ENCODE measurements at places on chromosomes 1 and 21.

GRCh38 chr1:179366093-179366800 is 476 bp downstream of the AXDND1 start:
- no peak for DNase-seq

DNA sequence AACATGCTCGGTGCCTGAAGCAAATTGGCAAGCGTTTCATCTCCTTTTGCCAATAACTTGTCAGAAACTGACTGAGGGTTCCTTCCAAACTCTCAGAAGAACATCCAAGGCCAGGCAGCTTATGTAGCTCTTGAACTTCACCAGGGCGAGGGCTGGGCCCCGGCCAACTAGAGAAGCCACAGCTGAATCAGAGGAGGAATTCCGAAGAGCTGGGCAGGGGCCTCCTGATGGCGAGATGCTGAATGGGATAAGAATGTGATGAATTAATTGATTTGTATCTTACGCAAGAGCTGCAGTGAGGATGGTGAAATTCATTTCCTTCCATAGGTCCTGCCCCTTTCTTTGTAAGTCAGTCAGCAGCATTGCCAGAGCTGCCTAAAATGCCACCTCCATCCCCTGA is 345.8 kb downstream of the KIF26B start:
- no peak for DNase-seq

DNA sequence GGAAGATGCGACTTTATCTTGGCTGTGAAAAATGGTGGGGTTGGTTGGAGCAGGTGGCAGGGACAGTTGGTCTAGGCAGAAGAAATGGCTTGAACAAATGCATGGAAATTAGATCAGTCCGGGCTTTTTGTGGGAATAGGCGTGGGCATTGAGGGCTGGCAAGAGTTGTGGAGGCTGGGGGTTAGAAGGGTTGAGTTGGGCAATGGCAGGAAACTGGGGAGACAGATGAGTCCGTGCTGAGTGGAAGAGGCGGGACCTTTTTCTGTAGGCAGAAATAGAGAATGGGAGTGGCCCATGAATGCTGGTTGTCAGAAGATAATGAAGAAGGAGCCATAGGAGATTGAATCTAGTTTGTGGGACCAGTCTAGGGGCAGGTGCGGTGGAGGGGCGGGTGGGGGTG is 6.9 kb downstream of the PDPN start:
- no peak for DNase-seq

GRCh38 chr1:117501281-117501680 is 104.6 kb upstream of the TENT5C start:
- DNase-seq, result no peak

DNA sequence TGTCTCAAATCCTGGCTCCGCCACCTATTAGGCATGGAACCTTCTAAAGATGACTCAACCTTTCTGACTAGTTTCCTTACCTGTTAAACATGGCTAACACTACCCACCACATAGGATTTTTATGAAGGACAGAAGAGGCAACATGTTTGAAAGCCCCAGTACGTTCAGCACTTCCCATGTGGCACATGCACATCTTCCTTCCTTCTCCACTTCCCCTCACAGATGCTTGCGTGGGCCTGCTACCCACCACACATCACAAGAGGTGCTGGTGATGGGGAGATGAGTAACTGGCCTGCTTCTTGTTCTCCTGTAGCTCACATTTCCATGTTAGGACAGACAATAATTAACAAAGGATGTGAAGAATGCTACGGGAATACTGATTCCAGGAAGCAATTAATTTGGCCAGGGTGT is 7.1 kb downstream of the ZBTB21 start:
- no peak for DNase-seq

GRCh38 chr1:243738020-243738419 is 112.0 kb downstream of the AKT3 start:
- DNase-seq, result no peak

- no peak for DNase-seq
Measured at GRCh38 chr1:26351590-26352337, 2.2 kb downstream of the CRYBG2 start.

DNA sequence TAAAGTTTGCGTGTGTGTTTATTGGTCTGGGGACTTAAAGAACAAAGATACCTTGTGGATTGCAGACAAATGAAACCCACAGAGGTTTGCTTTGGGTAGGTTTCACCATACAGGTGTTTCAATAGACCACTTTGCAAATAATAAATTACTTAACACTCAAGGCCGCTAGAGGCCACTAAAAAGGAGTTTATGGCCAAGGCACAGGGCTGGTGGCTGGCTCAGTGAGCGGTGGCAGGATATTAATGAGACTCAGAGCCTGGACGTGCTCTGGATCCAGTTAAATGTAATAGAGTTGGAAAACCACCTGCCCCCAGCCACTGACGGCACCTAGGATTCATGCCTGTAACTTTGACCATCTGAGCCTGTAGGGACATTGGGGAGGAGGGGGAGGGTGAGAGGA is 44.5 kb downstream of the LRRC38 start:
- no peak for DNase-seq

DNA sequence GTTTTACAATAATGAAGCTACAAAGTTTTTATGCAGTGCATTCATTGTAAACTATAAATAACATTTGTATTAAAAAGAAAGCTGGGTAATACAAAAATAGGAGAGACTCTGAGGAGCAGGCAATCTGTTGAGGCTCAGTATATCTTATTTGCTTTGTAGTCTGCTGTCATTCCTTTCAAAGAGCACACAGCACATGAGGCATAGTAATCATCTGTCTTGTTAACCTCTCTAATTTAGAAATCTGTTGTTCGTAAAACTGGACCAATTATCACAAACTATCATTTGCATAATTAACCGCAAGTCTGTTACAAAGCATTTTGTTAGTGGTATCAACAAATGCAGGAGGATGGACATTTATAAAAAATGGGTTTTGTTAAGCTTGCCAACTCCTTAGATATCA is 51.0 kb downstream of the SELENOF start:
- no peak for DNase-seq

- no peak for DNase-seq
Measured at GRCh38 chr1:39988618-39989343, 33.8 kb downstream of the MFSD2A start.

GRCh38 chr1:119428991-119429390 is 14.0 kb downstream of the HSD3B2 start:
- DNase-seq, result no peak

DNA sequence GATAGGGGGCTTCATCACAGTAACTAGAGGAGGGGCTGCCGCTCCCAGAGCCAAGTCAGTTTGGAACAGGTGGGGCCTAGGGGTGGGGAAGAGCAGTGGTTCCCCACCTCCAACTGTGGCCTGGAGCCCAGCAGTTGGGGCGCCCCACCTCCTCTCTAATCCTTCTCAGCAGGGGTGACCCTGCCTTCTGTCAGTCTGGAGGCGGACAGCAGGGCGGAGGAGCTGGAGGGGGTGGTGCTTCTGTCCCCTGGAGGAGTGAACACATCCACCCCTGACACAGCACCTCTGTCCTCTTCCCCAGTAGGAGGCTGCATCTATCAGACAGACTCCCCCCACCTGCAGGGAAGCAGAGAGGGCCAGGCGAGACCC is 73.8 kb downstream of the MRPL37 start:
- DNase-seq, result no peak

DNA sequence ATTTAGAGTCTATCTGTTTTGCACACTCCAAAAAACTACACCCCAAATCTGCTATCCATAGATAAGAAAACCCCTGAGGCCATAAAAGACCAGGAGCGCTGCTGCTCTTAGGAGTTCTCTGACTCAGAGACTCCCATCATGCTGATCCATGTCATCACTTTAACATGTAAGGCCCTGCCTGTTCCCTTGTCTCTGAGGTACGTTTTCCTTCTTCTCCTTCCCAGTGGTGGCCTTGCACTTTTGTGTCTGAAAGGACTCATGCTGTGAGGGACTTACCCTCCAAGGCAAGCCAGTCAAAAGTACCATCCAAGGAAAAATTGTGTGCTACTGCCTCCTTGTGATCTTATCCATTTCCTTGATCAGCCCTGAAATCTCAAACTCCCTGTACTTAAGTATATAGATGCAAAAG is 427.4 kb upstream of the NCAM2 start:
- DNase-seq, result no peak

GRCh38 chr1:34412598-34413370 is 236.1 kb downstream of the C1orf94 start:
- no peak for DNase-seq
